Endothelial cell (in vitro differentiated cells): ENCODE measurements at places on chromosomes 4 and X.

DNA sequence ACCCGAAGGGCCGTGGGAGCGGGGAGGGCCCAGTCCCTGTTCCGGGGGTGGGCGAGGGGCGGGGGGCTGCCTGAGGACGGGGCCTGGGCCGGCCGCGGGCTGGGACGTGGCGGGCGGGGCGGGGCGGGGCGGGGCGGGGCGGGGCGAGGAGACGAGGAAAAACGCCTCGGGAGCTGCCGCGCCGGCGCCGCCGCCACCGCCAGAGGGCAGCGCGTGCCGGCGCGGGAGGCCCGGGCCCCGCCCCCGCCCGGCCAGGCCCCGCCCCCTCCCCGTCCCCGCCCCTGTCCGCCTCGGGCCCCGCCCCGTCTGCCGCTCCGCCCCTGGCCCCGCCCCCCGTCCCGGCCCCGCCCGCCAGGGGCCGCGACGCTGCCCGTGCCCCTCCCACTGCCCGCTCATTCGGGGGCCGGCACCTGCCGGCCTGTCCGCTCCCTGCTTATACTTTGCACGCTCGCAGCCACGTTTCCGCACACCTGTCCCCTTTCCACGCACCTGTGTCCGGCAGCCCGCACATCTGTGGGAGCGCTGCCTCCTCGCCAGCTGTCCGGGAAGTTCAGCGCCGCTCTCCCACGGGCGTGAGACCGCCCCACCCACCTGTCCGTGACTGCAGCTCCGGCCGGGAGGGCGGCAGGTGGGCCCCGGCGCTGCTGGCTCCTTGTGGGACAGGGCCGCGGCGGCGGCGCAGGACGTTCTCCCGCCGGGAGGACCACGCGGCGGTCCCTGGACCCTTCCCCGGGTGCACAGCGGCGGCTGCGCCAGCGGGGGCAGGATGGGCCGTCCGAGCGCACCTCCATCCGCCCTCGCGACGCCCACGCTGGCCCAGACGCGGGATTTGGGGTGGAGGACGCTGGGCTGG, 1.7 kb upstream of the FGFRL1 start:
- DNase-seq: peak; percentile 78

DNA sequence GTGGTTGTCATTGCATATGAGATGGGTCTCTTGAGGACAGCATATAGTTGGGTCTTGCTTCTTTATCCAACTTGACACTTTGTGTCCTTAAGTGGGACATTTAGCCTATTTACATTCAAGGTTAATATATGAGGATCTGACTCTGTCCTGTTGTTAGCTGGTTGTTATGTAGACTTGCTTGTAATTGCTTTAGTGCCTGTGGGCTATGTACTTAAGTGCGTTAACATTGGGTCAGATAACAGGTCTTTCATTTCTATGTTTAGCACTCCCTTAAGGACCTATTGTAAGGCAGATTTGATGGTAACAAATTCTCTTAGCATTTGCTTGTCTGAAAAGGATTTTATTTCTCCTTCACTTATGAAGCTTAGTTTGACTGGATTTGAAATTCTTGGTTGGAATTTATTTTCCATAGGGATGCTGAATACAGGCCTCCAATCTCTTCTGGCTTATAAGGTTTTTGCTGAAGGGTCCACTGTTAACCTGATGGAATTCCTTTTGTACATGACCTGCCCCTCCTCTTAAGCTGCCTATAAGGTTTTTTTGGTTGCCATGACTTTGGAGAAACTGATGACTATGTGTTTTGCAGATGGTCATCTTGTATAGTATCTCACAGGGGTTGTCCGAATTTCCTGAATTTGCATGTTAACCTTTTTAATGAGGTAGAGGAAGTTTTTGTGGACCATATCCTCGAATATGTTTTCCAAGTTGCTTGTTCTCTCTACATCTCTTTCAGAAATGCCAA, 162.0 kb downstream of the NKX6-1 start:
- DNase-seq: no peak

DNA sequence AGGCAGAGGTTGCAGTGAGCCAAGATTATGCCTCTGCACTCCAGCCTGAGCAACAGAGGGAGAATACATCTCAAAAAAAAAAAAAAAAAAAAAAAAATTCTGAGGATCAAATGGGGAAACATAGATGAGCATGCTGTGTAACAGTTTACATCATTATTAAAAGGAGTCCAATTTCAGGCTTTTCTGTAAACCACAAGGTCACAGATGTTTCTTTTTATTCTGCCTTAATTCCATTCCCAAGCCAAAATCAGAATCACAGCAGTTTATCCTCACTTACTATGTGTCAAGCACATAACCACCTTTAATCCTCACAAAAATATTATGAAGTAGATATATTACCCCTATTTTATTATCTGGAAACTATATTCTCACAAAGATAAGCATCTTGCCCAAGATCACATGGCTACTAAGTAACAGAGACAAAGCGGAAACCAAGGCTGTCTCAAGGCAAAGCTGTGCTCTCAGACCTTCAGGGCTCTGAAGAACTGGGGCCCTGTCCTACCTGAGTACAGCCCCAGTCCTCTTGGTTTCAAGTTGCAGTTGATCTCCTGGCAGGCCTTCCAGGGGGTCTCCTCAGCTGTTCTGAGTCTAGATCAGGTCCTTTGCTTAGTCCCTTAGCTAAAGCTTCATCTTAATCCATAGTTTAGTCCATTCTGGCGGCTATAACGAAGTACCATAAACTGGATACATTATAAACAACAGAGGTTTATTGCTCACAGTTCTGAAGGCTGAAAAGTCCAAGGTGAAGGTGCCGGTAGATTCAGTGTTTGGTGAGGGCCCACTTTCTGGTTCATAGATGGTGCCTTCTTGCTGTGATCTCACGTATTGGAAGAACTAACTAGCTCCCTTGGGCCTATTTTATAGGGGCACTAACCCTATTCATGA, 141.3 kb downstream of the PALLD start:
- no peak for DNase-seq

- DNase-seq: no peak
Measured at GRCh38 chrX:74613370-74614092, 893 bp downstream of the RLIM start.

GRCh38 chr4:88104902-88105610, 53.4 kb downstream of the ABCG2 start:
- no peak for DNase-seq

DNA sequence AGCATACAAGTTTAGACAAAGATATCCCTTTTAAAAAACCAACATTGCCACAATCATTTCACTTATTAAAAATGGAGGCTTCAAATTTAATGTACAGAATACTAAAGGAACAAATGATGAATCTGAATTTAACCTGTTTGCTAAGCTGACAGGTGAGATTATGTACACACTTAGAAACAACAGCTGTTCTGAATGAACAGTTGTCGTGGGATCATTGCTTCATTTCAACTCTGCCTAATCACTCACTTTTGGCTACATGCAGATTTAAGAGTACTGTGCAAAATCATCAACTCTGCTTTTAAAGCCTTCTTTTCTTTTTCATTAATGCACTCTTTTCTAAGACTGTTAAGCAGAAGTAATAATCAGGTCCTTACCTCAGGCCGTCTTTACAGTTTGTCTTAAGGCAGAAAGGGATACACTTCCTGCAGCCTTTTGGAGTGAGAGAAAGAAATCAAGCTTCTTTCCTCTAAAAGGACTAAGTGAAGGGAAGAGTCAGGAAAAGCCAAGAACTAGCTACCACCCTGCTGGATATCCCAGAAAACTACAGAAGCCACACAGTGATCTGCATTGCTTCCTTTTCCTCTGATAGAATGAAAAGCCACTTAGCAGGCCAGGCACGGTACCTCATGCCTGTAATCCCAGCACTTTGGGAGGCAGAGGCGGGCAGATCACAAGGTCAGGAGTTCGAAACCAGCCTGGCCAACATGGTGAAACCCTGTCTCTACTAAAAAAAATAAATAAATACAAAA, 54.7 kb upstream of the NPNT start:
- no peak for DNase-seq

DNA sequence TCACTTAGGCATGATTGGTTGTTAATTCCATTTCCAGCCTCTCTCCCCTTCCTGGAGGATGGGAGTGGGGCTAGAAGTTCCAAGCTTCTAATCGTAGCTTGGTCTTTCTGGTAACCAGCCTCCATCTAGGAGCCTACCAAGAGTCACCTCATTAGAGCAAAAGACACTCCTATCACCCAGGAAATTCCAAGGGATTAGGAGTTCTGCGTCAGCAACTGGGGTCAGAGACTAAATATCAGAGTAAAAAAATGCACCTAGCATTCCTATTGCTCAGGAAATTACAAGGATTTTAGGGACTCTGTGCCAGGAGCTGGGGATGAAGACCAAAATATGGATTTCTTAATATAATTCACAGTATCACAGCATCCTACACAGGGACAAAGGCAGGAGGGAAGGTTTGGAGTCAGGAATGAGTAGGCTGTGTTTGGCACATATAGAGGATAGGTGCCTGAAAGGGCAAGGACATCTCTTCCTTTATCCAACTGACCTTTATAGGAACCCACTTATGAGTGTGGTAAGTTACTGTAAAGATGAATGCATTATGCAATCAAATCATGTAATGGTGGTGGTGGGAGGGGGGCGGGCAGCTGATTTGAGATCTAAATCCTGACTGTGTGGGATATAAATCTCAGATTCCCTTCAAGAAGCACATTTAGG, 30.5 kb upstream of the LIMCH1 start:
- no peak for DNase-seq

GRCh38 chr4:60962286-60962685, 237.8 kb upstream of the ADGRL3 start:
- DNase-seq: no peak

DNA sequence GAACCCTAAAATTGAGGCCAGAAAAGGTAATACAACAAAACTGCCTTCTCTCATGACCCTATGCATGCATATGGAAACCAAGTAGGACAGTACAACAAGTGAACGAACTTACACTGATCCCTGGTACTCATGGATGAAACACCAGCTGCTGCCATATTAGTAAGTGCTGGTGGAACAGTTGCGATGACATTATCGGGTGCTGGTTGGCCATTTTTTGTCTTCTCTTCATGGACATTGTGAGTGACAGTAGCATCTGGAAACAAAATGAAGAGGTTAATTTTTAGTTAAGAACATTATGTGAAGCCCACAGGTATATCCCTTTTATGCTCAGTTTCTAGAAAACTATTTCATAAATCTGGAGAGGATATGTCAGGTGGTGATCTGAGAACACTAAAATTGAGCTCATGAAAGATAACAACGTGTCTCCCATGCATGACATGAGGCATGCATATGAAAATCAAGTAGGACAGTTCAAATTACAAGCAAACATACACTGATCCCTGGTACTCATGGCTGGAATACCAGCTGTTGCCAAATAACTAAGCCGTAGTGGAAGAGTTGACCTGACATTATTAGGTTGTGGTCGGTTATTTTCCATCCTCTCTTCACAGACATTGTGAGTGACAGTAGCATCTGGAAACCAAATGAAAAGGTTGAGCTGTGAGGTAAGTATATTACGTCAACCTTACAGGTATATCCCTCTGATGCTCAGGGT, 74.2 kb upstream of the CT45A1 start:
- no peak for DNase-seq

- DNase-seq: peak; percentile 21
Measured at GRCh38 chrX:31423609-31424189, 351.9 kb upstream of the FTHL17 start.

DNA sequence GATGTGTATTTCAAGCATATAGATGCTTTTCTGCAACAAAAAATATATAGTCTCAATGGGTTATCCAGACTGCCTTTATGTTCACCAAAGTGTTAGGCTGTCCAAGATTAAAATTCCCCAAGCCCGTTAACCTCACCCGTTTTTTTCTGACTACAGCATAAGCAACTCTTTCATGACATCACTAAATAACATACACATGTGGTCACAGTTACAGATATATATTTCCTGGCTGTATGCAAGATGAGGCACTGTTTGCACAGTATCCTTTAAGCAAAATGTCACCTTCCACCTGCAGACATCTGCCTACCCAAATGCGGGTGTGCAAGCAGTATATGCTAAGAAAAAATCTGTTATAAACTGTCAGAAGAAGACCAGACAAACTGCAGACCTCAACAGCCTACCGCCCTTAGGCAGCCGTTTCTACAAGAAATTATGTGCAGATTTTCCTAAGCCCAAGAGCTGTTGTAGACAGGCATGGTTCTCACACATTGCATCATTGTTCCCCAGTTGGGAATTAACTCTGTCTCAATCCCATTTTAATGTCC, 183.1 kb upstream of the MXRA5 start:
- no peak for DNase-seq

GRCh38 chr4:72613959-72614358, 44.9 kb upstream of the ADAMTS3 start:
- DNase-seq: no peak

- DNase-seq: no peak
Measured at GRCh38 chr4:4477391-4477790, 64.5 kb downstream of the STX18 start.

- no peak for DNase-seq
Measured at GRCh38 chr4:15488136-15488535, 18.5 kb downstream of the CC2D2A start.

DNA sequence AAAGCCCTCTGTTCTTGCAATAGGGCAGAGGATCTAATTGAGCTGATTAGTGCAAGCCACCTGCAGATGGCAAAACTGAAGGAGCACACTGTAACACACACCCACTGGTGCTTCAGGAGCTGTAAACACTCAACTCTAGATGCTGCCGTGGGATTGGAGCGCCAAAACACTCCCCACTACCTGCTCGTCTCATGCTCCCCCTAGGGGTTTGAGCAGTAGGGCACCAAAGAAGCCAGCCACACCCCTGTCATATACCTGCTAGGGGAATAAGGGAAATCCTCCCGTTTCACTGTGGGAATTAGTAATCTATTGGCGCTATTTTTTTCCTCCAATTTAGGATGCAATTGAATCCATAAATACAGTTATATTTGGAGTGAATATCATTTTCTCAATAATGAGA, 360.2 kb downstream of the GLUD2 start:
- no peak for DNase-seq

DNA sequence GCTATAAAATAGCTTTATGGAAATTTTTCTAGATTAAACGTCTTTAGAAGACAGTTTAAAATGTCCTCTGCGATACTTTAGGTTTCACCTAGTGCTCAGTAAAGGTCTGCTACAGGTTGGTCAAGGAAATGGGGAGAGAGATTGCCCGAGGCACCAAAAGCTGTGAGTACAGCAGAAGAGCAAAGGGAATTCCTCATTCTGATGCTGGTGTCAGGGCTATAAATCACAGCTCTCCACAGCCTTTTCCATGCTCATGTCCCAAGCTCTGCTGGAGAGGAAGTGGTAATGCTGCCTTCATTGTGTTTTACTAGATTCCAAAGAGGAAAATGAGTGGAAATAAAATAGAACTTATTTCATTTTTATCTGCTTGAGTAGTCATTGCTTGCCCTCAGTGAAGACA, 2060.4 kb downstream of the ARAP2 start:
- DNase-seq: no peak

GRCh38 chr4:2259036-2259540, 2.8 kb downstream of the MXD4 start:
- DNase-seq: no peak

- no peak for DNase-seq
Measured at GRCh38 chr4:155705664-155706063, 39.0 kb downstream of the GUCY1A1 start.

DNA sequence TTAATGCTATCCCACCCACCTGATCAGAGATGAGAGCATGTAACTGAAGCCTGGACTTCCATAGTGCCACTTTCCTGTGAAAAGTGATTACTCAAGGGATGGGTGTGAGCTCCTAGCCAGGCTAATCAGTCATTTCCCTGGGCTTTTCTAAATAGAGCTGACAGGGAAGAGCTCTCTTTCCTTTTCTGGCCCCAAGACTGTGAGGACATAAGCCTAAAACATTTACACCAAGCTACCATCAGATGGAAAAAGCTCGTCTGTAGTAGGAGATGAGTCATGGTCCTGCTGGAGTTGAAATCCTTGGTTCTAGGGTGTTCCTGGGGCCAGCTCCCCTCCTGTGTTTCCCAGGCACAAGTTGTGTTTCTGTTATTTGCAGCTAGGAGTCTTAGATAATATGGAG, 52.4 kb upstream of the NDP start:
- DNase-seq: no peak

- DNase-seq: no peak
Measured at GRCh38 chrX:72105436-72105835, 26.3 kb downstream of the RTL5 start.
